ENCODE measurements at places on chromosomes 2 and 18. TPM values are rescaled to one million over a fixed set of nuclear protein-coding genes. Genes with fewer than 3 reads are reported as not detected.

The VWC2L gene
- total RNA-seq = not detected

The MBP gene
- total RNA-seq = 0.09 TPM

The TIA1 gene
- 197 TPM for total RNA-seq

The SNX17 gene
- 109 TPM for total RNA-seq

The NOL4 gene
- 36.7 TPM for total RNA-seq

GRCh38 chr2:227370092-227370491 is 9.0 kb downstream of the TM4SF20 start:
- H3K4me3 ChIP-seq = no peak overlapping the region

- peak overlapping the region; percentile 37 for H3K4me3 ChIP-seq
- no peaks in the 10 kb centered on the region for H3K36me3 ChIP-seq
- H3K27ac ChIP-seq = peak overlapping the region; percentile 48
- no peak for DNase-seq
- H3K27me3 ChIP-seq = no peaks in the 10 kb centered on the region
These were observed 47.1 kb upstream of the SELENOI start for GRCh38 chr2:26298638-26299393.

DNA sequence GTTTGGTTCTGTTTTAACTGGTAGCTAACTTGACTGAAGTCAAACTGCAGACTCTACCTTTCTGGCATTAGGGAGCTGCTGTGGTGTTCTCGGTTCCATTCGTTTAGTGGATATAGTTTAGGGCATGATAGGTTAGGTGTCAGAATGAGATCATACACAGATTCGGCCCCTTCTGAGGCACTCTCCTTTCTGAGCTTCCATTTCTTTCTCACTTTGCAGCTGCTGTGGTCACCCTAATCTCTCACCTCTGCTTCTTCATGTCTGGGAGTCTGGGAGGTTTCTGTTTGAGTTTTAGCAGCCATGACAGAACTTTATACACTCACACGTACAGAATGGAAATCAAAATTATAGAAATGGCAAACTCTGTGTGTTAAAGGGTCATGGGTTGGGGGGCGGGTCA is 122.8 kb downstream of the ATP9B start:
- H3K36me3 ChIP-seq = no peaks in the 10 kb centered on the region
- no peak overlapping the region for H3K4me3 ChIP-seq
- no peaks in the 10 kb centered on the region for H3K4me1 ChIP-seq

- H3K4me1 ChIP-seq = no peaks in the 10 kb centered on the region
- no peak overlapping the region for H3K4me3 ChIP-seq
- H3K36me3 ChIP-seq = no peaks in the 10 kb centered on the region
- H3K27ac ChIP-seq = no peak overlapping the region
- no peak for DNase-seq
These were observed 69.6 kb downstream of the STEAP3 start for GRCh38 chr2:119293254-119293653.

DNA sequence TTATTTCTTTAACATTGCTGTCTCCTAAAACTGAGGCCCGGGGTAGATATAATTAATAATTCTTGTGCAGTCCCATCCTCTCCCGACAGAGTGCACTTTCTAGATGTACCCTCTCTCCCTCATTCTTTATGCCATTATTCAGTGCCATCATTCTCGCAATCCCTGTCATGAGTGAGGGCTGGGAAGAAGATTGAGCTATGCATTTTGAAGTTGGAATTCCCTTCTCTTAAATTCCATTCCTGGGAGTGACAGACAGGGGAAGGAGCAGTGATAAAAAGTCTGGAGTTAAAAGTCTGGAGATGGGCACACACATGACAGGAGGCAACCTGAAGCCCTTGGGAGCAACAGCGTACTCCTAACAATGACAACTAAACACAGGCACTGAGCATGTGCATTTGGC is 2.6 kb upstream of the KCNE4 start:
- no peaks in the 10 kb centered on the region for H3K27me3 ChIP-seq
- H3K4me1 ChIP-seq = peaks cover 51% of the 10 kb centered on the region
- no peak overlapping the region for H3K27ac ChIP-seq
- peak; percentile 46 for DNase-seq
- peaks cover 14% of the 10 kb centered on the region for H3K36me3 ChIP-seq
- no peak overlapping the region for H3K4me3 ChIP-seq

GRCh38 chr2:156175946-156176345 is 156.6 kb downstream of the NR4A2 start:
- peaks cover 3% of the 10 kb centered on the region for H3K27me3 ChIP-seq
- no peak overlapping the region for H3K4me3 ChIP-seq
- no peaks in the 10 kb centered on the region for H3K36me3 ChIP-seq
- no peaks in the 10 kb centered on the region for H3K4me1 ChIP-seq
- no peak overlapping the region for H3K27ac ChIP-seq

DNA sequence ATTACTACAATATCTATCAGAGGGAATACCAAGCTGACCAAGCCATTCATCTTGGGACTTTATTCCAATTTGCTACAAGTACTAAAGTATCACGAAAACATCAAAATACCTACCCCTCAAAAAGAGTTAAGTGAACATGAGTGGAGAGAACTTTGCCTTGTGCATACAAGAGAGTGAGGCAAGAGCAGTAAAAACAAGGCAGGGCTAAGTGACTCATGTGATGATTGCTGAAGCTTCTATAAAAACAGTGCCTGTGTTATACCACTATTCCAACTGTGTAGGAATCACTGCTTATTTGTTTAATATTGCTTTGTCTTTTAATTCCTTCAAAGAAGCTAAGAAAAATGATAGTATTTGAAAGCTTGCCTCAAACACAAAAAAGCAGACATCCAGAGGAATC is 61.2 kb downstream of the FARSB start:
- no peak overlapping the region for H3K4me3 ChIP-seq
- H3K27me3 ChIP-seq = no peaks in the 10 kb centered on the region
- H3K4me1 ChIP-seq = peaks cover 5% of the 10 kb centered on the region
- DNase-seq = no peak
- H3K27ac ChIP-seq = no peak overlapping the region

- DNase-seq = no peak
- no peak overlapping the region for H3K27ac ChIP-seq
These were observed 678.6 kb upstream of the ZEB2 start for GRCh38 chr2:145198555-145198954.

- H3K27me3 ChIP-seq = no peaks in the 10 kb centered on the region
- H3K27ac ChIP-seq = no peak overlapping the region
- H3K4me1 ChIP-seq = no peaks in the 10 kb centered on the region
- no peak overlapping the region for H3K4me3 ChIP-seq
- peaks cover 8% of the 10 kb centered on the region for H3K36me3 ChIP-seq
These were observed 80.9 kb downstream of the PTRHD1 start for GRCh38 chr2:24712296-24712695.

- DNase-seq = no peak
- H3K36me3 ChIP-seq = peaks cover 16% of the 10 kb centered on the region
- H3K4me3 ChIP-seq = no peak overlapping the region
- no peaks in the 10 kb centered on the region for H3K4me1 ChIP-seq
- H3K27ac ChIP-seq = no peak overlapping the region
- no peaks in the 10 kb centered on the region for H3K27me3 ChIP-seq
These were observed 20.1 kb downstream of the PAX8 start for GRCh38 chr2:113258471-113259147.
